ENCODE measurements at places on chromosomes 1 and 21.

DNA sequence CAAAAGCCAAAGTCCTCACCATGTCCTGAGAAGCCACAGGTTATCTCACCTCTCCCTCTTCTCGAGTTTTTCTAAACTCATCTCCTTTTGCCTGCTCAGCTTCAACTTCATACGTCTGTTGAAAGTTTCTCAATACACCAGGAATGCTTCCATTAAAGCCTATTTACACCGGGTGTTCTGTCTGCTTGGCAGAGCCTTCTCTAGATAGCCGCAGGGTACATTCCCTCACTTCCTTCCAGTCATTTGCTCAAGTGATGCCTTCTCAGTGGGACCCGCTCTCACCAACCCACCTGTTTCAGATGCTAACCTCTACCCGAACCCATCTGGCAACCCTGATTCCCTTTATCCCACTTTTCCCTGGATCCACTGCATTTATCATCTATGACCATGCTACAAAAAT, 257.0 kb upstream of the ADGRL2 start:
- no peak for DNase-seq

DNA sequence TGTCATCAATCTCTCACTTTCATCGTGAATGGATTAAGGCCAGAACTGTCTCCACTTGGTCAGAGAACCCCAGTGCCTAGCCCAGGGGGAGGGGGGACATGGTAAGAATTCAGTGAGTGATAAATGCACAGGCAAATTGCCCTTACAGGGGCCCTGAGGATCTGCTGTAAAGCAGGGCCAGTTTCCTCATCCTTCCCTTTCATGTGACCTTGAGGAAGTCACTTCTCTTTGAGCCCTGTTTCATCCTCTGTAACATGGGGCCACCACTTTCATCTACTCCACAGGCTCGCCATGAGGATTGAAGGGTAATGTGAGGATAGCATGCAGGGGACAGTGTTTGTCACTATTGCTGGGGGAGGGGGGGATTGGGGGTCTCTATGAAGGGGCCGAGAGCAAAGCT, 28.1 kb upstream of the C1QA start:
- no peak for DNase-seq

DNA sequence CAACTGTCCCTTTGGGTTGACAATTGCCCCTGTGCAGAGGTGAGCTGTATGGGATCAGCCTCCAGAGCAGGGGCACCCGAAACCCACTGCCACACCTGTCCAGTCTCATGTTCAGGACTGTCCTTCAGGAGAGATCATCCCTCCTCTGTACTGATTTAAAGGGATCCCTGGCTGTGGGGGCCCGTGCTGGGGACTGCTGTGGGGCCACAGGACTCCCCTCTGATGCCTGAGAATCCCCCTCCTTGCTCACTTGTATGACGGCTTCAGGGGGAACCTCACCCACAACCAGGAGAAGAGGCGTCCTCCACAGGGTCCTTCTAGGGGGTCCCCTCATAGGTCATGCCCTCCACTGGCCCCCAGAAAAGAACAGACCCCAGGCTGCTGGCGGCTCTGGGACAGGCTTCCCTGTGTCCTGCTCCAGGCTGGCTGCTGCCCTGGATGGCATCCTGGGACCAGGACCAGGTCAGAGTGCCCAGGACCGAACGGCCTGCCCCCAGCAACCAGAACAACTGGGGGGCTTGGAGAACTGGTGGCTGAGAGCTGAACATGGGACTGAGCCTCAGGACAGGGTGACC, 77.5 kb upstream of the ACTRT2 start:
- DNase-seq, result no peak

- DNase-seq, result no peak
Measured at GRCh38 chr1:190049314-190049713, 428.4 kb downstream of the BRINP3 start.

GRCh38 chr1:67880056-67880601, 46.9 kb upstream of the GNG12 start:
- no peak for DNase-seq

- DNase-seq, result peak; percentile 71
Measured at GRCh38 chr1:63463248-63463647, 59.8 kb downstream of the ITGB3BP start.

- peak; percentile 50 for DNase-seq
Measured at GRCh38 chr1:182601416-182601786, 2.8 kb downstream of the RGS16 start.

GRCh38 chr1:1199141-1199960, 7.0 kb downstream of the TNFRSF18 start:
- DNase-seq, result no peak

DNA sequence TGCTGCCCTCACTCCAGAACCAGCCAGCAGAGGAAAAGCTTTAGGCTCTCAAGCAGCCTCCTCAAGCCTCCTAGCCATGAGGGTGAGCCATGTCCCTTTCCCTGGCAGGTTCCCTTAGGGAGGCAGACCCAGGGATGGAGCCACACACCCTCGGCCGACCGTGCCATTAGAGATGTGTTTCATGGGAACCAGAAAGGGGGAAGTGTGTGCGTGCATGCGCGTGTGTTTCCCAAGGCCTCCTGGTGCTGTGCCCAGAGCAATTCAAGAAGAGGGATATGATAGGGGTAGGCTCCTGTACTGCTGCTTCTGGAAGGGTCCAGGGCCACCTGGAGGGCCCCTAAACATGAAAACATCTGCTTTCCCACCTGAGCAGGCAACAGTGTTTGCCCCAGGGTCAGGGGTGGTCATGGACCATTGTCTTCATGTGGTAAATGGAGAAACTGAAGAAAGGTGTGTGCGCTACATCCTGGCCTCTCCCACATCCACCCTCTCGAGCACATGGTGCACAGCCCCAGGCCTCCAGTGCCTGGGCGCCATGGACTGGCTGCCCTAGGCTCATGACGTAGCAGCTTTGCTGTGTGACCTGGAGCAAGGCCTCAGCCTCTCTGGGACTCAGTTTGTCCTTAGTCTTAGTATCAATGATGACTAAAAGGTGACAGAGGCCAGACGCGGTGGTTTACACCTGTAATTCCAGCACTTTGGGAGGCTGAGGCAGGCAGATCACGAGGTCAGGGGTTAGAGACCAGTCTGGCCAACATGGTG, 48.1 kb downstream of the SYF2 start:
- no peak for DNase-seq

DNA sequence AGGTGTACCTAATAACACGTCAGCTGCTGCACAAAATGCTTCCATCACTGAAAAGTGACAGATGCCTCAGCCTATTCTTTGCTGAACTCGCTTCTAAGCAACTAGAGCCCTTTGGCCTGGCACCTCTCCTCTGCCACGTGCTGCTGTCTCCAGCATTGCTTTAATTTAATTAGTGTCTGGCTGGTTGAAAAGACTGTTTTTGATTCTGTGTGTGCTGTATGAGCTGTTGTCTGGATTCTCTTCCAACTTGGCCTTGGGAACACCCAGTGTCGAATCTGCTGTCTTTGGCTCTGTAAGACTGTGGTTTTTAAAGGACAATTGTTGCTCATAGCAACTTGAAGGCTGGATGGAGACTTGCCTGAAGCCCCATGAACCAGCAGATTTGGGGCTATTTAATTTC, 109.5 kb downstream of the PSMG1 start:
- DNase-seq, result no peak

- no peak for DNase-seq
Measured at GRCh38 chr1:47192458-47193384, 2.9 kb upstream of the PDZK1IP1 start.

- DNase-seq, result no peak
Measured at GRCh38 chr1:86913399-86913895, 479 bp downstream of the SELENOF start.

DNA sequence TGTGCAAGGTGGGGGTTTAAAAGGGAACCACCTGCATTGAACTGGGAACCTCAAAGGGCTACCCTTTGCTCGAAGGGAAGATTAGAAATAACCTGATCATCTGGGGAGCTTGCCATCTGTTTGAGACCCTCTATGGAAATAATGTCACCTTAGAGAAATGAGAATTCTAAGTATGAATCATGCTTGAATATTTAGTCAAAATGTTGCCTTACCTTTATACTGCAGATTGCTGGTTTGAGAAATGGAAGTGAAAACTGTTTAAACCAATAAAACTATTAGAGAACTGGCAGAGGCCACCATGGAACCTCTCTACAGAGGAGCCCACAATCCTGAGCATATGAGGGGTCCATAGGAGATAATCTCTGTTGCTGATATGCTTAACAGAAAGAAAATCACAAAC, 131.2 kb upstream of the FAM78B start:
- no peak for DNase-seq

- DNase-seq, result no peak
Measured at GRCh38 chr1:180773210-180773865, 139.4 kb upstream of the KIAA1614 start.

- DNase-seq, result no peak
Measured at GRCh38 chr1:26848941-26849774, 13.8 kb upstream of the SFN start.

- no peak for DNase-seq
Measured at GRCh38 chr1:232655746-232656085, 25.8 kb upstream of the SIPA1L2 start.

GRCh38 chr1:78298349-78298748, 192.4 kb upstream of the PTGFR start:
- no peak for DNase-seq

DNA sequence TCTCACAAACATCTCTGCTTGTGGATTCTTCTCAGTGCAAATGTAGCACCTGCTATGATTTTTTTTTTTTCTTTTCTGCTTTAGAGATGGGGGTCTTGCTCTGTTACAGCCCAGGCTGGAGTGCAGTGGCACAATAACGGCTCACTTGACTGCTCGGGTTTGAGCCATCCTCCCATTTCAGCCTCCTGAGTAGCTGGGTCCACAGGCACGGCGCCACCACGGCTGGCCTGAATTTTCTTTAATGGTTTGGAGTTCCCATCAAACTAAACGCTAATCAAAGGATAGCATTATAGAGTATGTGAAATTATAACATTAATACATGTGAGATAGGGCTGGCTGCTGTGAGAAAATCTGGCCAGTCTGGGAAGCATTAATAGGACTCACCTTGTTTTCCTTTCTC, 7.2 kb upstream of the PTGER3 start:
- DNase-seq, result no peak

DNA sequence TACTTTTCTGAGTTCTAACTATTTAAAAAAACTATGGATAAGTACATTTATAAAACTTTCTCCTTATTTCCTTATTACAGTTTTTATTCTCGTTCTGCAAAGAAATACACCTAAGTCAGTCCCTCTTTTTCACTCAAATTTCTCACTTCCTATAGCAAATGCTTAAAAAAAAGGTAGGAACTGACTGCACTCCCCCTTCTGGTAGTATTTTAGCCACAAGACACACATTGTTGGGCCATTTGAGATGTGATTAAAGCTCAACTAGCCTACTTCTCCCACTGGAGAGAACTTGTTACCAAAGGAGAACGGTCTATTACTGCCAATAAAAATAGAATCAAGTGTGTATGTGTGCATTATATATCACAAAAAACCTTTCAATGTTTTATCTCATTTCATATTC, 521.9 kb upstream of the PRMT6 start:
- no peak for DNase-seq

DNA sequence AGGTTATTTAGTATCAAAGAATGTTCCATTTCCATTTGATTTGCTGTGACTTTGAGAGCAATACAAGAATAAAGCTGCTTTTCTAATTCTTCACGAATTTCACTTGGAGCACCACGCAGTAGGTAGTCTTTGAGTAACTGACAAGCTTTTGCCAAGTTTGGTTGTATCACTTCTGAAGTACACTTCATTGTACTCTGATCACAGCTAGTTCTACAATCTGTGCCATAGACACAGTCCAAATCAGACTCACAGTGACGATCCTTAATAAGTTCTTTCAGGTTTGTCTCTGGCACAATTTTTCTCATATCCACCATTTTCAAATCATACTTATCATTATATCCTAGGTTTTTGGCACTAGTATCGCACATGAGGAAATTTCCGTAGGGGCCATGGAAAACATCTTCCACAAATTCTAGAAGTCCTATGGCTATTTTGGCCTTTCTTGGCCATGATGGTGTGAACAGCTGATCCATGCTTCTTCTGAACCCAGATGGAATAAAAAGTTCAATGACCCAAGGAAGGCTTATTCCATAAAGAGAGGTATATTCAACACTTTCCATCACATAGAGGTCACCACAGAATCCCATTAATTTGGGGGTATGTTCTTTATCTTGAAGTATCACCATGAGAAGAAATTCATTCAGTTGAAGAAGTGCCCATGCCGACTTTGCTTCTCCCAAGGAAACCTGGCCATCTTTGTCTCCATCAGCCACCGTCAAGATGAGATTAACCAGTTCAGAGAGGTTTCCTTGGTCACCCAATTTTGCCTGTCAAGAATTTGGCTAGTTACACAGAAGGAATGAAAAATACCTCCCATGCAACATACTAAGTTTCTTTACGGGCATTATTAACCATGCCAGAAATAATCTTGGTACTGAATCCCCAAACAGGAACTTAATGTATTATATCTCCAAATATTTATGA, 11.9 kb downstream of the RPL5 start:
- DNase-seq, result no peak

- no peak for DNase-seq
Measured at GRCh38 chr1:202144402-202145067, at the start of gene ARL8A. Gene ARL8A (minus strand): TSS chr1:202144737. CDS start chr1:202144572, 165 bp downstream.

GRCh38 chr1:84502927-84503326, 3.3 kb upstream of the SPATA1 start:
- DNase-seq, result no peak

DNA sequence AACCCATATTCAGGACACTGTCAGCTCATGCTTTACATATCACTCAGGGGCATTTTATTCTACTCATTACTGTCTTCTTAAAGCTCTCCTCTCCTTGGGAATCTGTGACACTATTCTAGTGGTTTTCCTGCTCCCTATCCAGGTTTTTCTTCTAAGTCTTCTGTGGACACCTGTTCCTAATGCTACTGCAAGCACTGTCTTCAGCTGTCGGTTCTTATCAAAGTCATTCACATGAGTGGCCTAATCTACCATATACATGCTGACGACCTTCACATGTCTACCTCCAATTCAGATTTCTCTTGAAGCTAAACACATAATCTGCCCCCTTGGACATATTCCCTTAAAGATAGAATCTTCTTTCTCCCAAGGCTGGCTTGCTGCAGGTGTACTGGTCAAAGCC, 39.8 kb upstream of the PRRX1 start:
- DNase-seq, result no peak

- DNase-seq, result no peak
Measured at GRCh38 chr1:167541610-167542009, 12.0 kb downstream of the CREG1 start.

DNA sequence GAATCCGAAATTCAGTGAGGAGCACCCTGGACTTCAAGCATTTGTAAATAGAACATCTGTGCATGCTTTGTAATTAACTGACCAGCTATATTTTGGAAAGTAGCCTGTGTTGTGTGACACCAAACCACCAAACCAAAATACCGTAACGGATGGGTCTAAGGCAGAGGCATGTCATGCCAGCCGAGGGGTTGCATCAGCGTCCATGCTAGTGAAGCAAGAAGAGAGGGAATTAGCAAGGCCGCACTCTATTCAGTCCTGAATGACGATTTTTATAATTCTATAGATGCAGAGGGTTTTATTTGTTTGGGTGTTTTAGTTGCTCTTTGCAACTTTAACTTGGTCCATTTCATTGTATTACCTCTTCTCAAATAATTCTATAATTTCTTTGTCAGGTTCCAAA, 116.8 kb upstream of the SMYD2 start:
- DNase-seq, result no peak
